ENCODE measurements at places on chromosomes 13 and 19.

- no peak for DNase-seq
Measured at GRCh38 chr13:113393226-113393562, 29.3 kb upstream of the GRTP1 start.

- no peak for DNase-seq
Measured at GRCh38 chr19:28644169-28644775, 568.7 kb downstream of the UQCRFS1 start.

DNA sequence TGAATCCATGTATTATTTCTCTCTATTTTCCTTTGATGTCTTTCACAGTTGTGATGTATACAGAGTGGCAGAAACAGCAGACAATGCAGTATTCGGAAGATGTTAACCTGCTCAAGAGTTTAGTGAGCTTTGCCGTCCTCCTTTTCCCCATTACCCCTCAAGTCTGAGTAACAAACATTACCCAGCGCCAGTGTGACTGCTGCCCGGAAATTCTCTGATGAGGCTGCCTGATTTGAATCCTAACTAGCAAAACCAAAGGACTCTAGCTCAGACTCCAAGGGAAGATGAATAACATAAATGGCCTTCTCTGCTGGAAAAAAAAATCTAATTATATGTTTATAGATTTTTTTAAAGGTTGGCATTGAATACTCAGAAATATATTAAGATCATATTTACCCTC, 247.3 kb upstream of the SOX21 start:
- DNase-seq: no peak

- DNase-seq: no peak
Measured at GRCh38 chr19:2385053-2385721, 25.1 kb downstream of the TMPRSS9 start.

Measured in CD4-positive, alpha-beta T cell treated with Interleukin-4 for 1 hour (primary cell).